Dermis lymphatic vessel endothelial cell (primary cell): ENCODE measurements at places on chromosomes 3 and 15. TPM values are rescaled to one million over a fixed set of nuclear protein-coding genes. Genes with fewer than 3 reads are reported as not detected.

CPLX3 gene
- not detected in 2 replicates for total RNA-seq

GALNT15 gene
- total RNA-seq: 41.0 and 82.4 TPM in 2 replicates

KIF7 gene
- 0.65 and 1.2 TPM in 2 replicates for total RNA-seq

XCR1 gene
- total RNA-seq: not detected in 2 replicates

FOXL2NB gene
- total RNA-seq: under 0.01 TPM in 1 of 2 replicates, not detected in the other

KBTBD12 gene
- not detected in 2 replicates for total RNA-seq

ADAMTS7 gene
- total RNA-seq: 3.4 and 6.6 TPM in 2 replicates
